G401 (cell line): ENCODE measurements at places on chromosomes 4 and X. TPM values are rescaled to one million over a fixed set of nuclear protein-coding genes. Genes with fewer than 3 reads are reported as not detected.

RAB33A gene
- total RNA-seq: not detected in 2 replicates

CXCL8 gene
- total RNA-seq: not detected in 2 replicates

MND1 gene
- total RNA-seq: 16.2 and 18.6 TPM in 2 replicates

SSX4B gene
- total RNA-seq: not detected in 2 replicates

PDCL2 gene
- total RNA-seq: not detected in 2 replicates

FDCSP gene
- total RNA-seq: not detected in 2 replicates

ADH1A gene
- not detected in 2 replicates for total RNA-seq

CYLC1 gene
- total RNA-seq: not detected in 2 replicates

PCDH18 gene
- total RNA-seq: 1.8 and 3.4 TPM in 2 replicates

GRCh38 chrX:110412971-110413726 lies 54.5 kb downstream of the RTL9 start:
- peak; percentile 54 for DNase-seq

DNA sequence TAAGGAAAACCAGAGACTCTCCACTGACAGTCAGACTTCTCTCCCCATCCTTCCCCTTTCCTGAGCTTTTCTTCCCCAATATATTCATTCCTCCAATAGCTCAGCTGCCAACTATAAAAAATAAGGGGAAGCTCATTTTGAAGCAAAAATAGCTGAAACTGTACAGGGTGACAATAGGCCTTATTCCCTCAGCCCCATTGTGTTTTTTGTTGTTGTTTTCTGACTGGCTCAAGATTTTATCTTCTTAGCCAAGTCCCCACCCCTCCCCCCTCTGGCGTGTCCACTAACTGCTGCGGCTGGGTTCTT lies 26.2 kb downstream of the PRPS1 start:
- no peak for DNase-seq

- DNase-seq: no peak
These were observed 8.1 kb upstream of the TIMP1 start for GRCh38 chrX:47574076-47574546.

DNA sequence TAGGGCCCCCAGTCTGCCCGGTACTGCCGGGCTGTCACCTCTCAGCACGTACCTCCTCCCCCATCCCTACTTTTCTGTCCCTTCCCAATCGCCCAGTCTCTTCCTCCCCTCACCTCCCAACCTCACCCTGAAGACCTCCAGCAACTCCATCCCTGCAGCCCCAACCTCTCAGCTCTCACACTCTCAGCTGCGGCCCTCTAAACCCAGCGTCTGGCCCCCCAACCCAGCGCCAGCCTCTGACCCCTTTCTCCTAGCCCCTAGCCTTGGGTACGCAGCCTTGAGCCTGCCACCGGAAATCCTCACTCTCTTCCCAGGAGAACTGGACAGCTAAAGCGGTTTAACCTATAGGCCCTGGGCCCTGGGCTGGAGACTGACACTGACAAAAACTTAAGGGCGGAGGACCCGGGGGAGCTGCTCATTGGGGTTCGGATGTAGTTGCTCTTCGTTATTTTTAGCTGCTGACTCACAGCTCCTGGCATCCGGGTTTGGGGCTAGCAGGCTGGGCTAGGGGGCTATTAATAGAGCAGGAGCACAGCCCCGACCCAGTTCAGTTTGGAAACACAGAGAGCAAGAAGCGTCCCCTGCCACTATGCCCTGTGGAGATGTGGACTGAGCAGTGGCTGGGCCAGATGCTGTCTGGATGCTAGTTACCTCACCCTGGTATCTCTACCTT lies 9.6 kb upstream of the DLG3 start:
- DNase-seq: peak; percentile 29

DNA sequence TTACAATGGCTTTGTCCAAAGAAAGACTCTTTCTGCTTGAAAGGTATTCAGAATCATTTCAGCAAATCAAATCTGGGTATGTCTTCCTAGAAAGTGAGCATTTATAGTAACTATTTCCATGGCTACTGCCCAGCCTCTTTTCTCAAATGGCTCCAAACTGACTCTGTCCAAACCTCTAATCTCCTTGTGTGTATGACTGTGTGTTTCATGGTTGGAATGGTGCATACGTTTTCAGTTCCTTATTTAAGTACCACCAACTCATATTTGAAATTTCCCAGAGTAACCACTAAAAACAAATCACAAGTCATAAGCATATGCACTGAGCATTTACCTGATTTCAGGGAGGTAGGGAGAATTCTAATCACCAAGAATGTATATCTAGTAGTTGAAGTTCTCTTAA lies 106.0 kb downstream of the TMEM144 start:
- no peak for DNase-seq

DNA sequence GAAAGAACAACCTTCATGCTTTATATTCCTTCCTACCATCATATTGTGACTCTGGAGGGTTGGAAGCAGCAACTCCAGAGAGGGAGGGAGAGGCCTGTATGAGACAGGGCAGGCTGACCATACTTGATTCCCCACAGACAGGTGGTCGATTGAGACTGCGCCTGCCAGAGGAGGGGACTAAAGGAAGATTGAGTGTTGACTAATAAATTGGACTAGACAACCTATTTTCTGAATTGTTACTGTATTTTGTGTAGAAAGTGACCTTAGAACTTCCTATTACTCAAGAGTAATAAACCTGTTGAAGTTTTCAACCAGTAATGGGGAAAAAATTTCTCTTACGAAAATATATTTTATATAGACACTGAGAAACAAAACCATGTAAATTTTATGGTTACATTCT lies 301.5 kb downstream of the INPP4B start:
- no peak for DNase-seq

DNA sequence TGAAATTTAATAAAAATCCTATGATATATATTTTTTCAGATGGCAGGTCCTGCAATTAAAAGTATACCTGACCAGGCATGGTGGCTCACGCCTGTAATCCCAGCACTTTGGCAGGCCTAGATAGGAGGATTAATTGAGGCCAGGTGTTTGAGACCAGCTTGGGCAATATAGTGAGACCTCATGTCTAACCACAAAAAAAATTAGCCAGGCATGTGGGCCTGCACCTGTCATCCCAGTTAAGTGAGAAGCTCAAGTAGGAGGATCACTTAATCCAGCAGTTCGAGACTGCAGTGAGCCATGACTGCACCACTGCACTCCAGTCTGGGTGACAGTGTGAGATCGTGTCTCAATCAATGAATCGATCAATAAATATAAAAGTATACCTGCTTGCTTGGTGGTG lies 2.5 kb downstream of the OCIAD2 start:
- no peak for DNase-seq

DNA sequence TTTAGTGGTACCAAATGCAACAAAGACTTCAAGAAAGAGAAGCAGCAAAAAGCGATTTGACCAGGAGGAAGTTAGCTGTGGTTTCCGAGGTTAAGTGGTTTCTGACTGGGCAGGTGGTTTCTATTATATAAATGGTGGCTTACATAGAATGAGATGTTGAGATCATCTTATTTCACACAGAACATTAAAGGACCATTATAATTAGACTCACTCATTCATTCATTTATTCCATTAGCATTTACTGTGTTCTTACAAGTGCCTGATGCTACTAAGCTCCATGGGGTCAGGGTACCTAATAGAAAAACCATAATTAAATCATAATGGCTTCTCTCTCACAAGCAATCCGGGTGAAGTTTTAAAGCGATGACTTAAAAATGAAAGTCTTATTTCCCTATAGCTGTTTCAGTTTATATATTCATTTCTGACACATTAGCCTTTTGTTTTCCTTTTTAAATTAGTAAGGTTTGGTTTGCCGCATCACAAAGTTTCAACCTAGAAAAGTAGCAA lies 10.6 kb downstream of the TSPAN6 start:
- DNase-seq: no peak

- no peak for DNase-seq
These were observed 61.3 kb downstream of the UBE2NL start for GRCh38 chrX:143945171-143945570.

DNA sequence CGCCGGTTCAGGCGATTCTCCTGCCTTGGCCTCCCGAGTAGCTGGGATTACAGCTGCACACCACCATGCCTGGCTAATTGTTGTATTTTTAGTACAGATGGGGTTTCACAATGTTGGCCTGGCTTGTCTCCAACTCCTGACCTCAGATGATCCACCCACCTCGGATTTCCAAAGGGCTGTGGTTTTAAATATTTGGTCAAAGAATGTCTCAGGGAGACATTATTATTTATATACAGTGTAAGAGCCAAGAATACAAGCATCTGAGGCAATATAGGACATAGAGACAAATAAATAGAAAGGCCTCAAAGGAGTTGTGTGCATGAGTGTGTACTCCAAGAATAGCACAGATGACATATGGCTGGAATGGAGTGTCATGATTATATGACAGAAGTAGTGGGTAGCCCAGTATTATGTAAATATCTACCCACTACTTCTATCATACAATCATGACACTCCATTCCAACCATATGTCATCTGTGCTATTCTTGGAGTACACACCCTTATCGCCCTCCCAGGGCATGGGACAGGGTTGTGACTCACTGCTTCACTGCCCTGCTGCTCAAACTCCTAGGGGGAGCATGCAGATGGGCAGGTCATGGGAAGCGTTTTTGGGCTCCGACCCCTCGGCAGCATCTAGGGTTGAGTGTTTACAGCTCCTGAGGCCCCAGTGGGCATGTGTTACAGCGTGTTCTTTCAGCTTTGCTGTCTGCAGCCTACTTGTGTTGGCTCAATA lies 1649.8 kb upstream of the PCDH10 start:
- no peak for DNase-seq

- no peak for DNase-seq
These were observed 749.5 kb upstream of the PCDH7 start for GRCh38 chr4:29970626-29971025.

GRCh38 chr4:75786938-75787337 lies 62.6 kb downstream of the USO1 start:
- no peak for DNase-seq

DNA sequence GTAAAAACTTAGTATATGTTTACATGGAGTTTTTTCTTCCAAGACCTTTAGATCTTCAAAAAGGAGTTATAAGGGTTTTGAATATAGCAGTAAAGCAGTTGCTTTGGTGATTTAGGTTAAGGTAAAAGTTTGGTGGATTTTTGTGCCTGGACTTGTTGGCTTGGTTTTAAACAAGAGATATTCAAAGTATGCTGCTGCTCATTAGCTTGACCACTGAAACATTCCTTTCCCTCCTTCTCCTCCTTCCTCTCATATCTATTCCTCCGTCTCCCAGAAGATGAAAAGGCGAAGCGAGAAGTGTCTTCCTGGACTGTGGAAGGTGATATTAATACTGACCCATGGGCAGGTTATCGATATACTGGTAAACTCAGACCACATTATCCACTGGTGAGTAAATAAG lies 38.4 kb downstream of the METAP1 start:
- no peak for DNase-seq

DNA sequence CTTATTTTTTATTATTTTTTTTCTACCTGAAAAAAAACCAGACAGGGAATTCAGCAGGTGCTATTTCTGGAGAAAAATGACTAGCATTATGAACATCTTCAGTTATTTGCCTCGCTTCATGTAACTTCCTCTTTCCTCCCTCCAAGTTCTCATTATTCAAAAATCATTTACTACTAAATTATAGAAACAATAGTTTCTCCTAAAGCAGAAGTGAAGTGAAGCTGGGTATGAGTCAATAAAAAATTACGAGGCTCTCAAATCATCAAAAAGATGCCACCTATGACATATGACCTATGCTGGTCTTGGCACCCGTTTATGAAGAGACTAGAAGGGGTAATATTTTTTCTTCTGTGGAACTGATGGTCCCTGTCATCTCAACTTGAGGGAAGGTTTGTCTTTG lies 145.0 kb upstream of the AADAT start:
- no peak for DNase-seq

GRCh38 chrX:110156167-110156754 lies 153.3 kb downstream of the TMEM164 start:
- DNase-seq: no peak

DNA sequence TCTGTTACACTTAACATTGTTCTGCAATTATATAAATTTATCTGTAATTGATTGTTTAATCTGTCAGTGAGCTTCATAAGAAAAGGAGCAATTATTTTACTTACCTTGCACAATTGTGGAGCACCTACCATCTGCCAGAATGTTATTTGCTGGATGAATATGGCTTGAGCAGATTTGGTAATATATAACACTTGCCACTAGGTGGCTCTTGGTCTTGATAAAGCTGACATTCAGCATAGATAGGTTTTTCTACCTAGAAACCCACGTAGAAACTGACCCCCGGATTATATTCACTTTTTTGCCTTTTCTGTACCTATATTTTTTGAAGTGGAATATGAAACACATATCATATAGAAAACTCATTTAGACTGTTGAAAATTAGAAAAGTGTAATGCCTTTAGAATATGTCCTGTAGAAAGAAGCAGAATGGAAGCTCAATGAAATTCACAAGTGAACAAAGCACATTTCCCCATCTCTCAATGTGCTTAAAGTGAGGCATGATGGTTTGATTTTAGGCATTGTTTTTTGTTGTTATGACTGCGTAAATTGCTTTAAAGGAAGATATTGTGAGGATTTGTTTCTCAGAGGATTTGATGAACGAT lies 9.5 kb downstream of the RBPJ start:
- DNase-seq: peak; percentile 86

- DNase-seq: no peak
These were observed 29.5 kb upstream of the TAPT1 start for GRCh38 chr4:16255730-16256129.

GRCh38 chr4:3524920-3525319 lies 7.3 kb downstream of the LRPAP1 start:
- DNase-seq: no peak

DNA sequence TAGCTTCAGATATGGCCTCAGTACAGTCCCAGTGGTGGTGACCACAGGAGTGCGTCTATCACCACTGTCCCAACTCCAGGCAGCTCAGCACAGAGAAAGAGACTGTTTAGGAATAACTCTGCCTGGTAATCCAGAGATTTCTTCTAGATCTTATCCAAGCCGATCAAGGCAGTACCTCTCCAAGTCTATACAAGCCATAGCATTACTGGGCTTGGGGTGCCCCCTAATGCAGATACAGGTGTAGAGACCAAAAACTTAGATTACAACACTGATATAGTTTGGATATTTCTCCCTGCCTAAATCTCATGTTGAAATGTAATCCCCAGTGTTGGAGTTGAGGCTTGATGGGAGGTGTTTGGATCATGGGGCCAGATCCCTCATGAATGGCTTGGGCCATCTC lies 100.9 kb downstream of the PTCHD1 start:
- DNase-seq: peak; percentile 68

DNA sequence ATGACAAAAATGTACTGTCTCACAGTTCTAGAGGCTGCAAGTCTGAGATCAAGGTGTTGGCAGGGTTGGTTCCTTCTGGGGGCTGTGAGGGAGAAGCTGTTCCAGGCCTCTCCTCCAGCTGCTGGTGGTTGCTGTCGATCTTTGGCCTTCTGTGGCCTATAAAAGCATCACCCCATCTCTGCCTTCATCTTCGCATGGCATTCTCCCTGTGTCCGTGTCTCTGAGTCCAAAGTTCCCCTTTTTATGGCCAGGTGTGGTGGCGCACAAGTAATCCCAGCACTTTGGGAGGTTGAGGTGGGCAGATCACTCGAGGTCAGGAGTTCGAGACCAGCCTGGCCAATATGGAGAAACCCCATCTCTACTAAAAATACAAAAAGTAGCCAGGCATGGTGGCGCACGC lies 31.5 kb upstream of the ARAF start:
- DNase-seq: no peak

- DNase-seq: no peak
These were observed 44.2 kb downstream of the EVC start for GRCh38 chr4:5755161-5755560.

- peak; percentile 22 for DNase-seq
These were observed 965 bp downstream of the TCEAL4 start for GRCh38 chrX:103586314-103586646.

- DNase-seq: no peak
These were observed 10.8 kb upstream of the PITX2 start for GRCh38 chr4:110633358-110634341.

- DNase-seq: no peak
These were observed 213.7 kb downstream of the AFAP1 start for GRCh38 chr4:7725951-7726350.

- DNase-seq: no peak
These were observed 3.4 kb downstream of the NCAPG start for GRCh38 chr4:17814140-17814539.
